CD4-positive, alpha-beta T cell treated with Interleukin-12 subunit alpha and Interleukin-12 subunit beta, for 1 hour (primary cell): ENCODE measurements at places on chromosomes 2 and 18.

DNA sequence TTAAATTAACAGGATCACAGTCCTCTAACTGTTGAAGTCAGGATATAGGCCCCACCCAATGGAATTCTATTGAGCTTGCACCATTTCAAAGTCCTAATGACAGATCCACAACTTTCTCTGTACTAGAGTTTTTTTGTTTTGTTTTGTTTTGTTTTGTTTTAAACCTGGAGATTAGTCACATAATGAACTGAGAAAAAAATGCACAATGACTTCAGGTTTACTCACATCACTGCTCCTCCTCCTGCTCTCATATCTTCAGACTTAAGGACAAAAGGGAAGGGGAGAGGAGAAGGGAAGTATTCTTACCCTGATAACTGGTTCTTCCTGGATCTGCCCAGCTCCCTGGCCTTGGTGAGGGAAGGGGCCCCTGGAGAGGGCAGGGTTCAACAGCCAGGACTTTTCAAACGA is 208.2 kb upstream of the EPHA4 start:
- no peak for DNase-seq

GRCh38 chr18:9055626-9056025 is 46.9 kb upstream of the NDUFV2 start:
- no peak for DNase-seq

DNA sequence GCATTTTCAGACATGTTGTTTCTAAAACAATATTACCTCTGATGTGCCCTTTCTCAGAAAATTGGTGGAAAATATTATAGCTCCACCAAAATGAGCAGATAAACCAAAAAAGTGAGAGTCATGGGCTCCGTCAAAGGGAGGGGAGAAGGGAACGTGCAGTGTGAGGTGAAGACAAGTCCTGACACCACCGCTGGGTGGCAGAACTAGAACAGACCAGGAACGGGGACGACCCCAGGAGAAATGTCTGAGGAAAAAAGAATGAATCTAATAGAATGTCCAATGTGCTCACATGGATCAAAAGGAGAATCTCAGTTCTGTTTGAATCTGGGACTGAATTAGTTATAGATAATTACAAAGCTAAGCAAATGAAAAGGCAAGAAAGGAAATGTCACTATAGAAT is 22.6 kb upstream of the BCL2 start:
- DNase-seq = peak; percentile 44

GRCh38 chr2:205684871-205685313 is 2.6 kb downstream of the NRP2 start:
- no peak for DNase-seq

DNA sequence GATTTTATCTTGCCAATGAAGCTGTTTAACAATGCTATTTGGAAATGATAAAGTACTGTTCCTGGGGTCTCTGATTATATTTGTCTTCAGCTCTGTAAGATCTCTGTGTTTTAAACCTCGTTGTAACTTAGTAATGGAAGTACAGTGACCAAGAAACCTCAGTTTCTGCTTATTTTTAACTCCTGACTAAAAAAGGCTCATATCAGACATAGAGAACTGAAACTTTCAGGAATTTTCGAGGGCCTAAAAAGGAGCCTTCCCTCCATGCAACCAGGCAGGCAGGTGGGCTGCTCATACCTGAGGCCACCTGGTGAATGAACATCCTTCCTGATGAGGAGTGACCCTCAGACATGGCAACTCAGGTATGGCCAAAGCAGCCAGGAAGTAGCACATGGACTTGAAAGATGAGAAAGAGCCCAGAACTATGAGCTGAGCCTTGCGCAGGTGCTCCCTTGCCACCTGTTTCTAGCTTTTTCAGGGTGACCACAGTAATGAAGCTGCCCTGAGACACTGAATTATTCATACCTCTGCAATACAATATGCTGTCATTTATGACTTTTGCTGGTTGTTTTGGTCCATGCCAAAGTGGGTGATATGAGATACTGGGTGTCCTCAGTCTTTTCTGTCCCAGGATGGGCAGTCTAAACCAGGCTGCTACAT is 23.9 kb downstream of the MYO3B start:
- DNase-seq = no peak

GRCh38 chr18:41378598-41378997 is 576.4 kb upstream of the PIK3C3 start:
- no peak for DNase-seq

- no peak for DNase-seq
Measured at GRCh38 chr2:75476761-75477160, 84.0 kb downstream of the EVA1A start.

GRCh38 chr2:195562570-195563566 is 94.2 kb upstream of the SLC39A10 start:
- no peak for DNase-seq

GRCh38 chr2:219453671-219454590 is 19.3 kb downstream of the SPEG start:
- DNase-seq = no peak

GRCh38 chr18:47968006-47968676 is 37.7 kb upstream of the SMAD2 start:
- DNase-seq = no peak

DNA sequence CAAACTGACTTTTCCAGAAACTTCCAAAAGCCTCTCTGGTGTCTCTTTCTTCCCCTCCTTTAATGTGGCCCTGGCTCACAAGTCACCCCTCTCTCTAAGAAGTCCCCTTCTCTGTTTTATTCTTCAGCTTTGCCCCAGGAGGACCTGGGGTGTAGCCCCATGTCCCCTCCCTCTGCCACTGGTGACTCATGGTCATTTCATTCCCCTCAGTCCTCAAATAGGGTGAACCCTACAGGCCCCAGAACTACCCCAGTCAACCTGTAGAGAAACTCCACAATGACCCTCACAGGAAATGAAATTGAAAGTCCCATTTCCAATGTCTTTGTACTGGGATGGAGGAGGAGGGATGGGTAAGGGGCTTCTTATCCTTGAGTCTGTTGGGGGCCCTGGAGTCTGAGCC is 6.2 kb upstream of the SPEG start:
- no peak for DNase-seq

- DNase-seq = no peak
Measured at GRCh38 chr2:71891719-71892422, 255.8 kb downstream of the CYP26B1 start.

DNA sequence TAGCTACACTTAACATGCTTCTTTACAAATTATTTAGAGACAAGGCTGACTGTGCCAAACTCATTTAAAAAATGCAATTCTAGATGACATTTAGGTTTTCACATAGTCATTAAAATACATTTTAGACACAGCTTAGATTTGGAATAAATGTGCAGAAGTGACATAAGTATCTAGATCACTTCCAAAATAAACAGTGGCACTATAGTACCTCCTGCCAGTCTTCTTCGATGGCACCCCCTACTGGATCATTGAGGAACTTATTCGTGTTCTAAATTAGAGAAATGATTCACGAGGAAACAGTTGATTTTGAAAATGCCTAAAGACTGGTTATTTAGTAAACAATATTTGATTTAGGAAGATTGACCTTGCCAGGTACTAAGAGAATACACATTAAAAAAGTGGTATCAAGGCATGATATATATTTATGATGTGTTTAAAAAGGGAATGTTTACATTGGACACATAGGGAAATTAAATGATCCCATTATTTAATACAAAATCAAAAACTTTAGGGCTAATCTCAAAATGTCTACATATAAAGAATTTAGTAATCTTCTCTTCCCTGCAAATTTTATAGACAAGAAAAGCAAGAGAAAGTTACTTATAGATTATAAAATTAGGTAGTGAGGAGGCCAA is 323.9 kb downstream of the XIRP2 start:
- peak; percentile 13 for DNase-seq

DNA sequence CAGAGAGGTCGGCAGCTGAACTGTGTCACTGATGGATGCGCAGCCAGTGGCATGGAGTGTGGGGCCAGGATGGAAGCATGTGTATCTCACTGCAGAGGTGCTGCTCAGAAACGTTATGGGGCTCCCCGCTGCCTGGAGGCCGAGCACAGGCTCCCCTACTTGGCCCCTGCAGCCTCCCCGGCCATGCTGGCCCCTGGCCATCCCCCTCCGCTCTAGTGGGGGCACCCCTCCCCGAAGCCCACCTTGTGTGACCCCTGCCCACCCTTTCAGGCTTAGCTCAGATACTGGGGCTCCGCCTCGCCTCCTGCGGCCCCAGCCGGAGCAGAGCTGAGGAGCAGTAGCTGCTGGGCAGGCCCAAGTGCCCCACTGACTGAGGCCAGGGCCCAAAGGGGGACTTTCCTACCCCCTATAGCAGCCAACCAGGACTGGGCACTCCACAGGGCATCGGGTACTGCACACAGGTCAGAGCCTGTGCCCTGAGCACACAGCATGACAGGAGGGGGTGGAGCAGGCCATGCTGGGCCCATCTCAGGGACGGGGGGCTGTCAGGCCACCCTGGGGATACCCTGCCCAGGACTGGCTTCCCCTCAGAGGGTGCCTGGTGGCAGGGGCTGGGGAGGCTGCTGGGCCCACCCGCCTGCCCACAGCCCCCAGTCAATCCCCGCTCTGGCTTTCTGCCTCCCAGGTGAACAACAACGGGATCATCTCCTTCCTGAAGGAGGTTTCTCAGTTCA is 31.3 kb downstream of the SNED1 start:
- DNase-seq = no peak

GRCh38 chr2:121171625-121172119 is 113.3 kb downstream of the TFCP2L1 start:
- DNase-seq = no peak

DNA sequence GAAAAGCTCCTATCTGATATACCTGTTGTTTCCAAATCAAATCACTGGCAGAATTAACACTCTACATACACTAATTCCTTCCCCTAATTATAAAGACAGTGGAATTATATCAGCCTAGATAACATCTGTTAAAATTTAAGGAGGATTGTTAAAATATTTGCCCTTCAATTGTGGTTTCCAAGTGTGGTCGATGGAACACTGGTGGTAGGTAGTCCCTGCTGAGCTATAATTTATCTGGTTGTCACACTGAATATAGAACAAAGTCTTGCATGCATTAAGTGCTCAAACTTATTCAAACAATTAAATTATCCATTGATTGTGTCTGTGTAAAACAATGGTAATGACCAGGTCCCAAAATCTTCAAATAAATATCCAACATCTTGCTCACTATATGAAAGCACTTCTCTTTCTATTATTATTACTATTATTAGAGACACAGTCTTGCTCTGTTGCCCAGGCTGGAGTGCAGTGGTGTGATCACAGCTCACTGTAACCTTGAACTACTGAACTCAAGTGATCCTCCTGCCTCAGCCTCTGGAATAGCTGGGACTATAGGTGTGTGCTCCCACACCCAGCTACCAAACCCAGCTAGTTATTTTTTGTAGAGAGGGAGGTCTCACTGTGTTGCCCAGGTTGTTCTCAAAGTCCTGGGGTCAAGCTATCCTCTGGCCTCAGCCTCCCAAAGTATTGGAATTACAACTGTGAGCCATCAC is 12.0 kb downstream of the CDH2 start:
- DNase-seq = no peak

DNA sequence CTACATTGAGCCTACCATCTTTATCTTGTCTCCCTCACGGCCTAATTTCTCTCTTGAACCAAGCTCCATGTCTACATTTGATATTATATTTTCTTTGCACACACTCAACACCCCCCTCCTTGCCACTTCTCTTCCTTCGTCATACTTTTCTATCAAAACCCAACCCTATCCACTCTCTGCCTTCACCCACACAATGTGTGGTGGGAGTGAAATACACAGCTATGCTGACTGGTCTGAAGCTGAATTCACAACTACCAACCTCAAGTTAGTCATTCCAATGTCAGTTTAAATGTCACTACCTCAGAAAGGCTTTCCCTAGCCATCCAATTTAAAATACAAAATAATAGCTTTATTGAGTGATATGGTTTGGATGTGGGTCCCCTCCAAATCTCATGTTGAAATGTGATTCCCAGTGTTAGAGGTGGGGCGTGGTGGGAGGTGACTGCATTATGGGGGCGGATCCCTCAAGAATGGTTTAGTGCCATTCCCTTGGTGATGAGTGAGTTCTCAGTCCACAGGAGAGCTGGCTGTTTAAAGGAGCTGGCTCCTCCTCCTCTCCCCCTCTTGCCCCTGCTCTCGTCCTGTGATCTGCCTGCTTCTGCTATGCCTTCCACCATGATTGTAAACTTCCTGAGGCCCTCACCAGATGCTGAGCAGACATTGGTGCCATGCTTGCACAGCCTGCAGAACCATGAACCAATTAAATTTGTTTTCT is 112.1 kb downstream of the DTNB start:
- DNase-seq = no peak

DNA sequence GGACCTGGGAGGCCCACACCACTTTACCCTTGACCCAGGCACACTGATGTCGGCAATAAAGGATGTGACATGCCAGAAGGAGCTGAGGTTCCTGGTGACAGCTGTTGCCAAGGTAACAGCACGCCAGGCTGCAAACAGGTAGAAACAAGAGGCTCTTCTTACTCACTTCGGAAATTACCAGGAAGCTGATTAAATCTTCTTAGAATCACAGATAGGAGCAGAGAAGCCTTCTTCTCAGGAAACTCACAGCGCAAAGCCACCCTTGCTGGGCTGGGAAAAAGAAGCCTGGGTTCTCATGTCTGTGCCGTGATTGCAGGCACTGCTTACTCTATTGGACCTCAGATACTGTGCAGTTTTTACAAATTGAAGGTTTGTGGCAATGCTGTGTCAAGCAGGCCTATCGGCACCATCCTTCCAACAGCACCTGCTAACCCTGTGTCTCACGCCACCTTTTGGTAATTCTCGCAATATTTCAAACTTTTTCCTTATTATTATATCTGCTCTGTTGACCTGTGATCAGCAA is 61.0 kb upstream of the TAF1B start:
- peak; percentile 88 for DNase-seq

DNA sequence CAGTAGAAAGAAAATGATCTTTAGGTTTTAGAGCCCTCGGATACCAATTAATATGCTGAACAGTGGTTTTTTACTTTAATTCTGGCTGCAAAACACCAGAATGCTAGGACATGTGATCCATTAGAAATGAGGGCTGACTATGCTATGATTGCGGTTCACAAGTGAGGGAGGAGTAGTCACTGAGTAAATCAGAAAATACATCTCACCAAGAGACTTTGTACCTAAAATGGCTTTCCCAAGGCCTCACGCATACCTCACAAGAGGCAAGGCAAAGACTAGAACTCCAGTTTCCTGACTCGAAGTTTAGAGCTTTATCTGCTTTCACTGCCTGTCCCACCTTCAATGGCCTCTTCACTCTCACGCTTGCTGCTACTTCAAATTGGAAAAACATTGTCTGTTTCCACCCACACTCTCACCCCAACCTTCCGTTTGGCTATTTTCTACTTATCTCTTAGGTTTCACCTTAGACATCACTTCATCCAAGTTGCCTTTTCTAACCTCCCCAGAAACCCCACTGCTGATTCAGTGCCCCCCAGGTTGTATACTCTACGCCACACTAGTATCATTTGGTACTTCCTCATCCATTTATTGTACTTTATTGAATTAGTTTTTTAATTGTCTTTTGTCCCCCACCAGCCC is 5.1 kb upstream of the MBD2 start:
- DNase-seq = no peak

GRCh38 chr2:217650716-217651360 is 352.0 kb downstream of the TNS1 start:
- DNase-seq = peak; percentile 26

GRCh38 chr2:161956738-161957137 is 117.3 kb downstream of the DPP4 start:
- DNase-seq = peak; percentile 46
